HCT116 (cell line): ENCODE measurements at places on chromosomes 16 and 17.

DNA sequence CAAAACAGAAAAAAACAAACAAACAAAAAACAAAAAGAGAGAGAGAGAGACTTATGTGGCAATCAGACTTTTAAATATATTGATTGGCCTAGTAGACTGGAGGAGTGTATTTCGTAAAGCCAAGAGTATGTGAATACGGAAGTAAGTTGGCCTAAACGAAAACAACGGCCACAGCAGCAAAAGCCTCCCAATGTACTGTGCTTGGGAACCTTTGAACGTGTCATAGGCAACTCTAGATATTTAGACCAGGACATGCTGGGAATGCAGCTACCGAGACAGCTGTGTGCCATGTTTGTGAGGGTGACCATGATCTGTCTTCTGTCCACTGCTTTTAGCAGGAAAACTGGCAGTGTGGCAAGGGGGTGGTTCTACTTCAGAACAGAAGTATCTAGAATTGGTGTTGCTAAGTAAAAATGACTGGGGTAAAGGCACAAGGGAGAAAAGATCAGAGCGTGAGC lies 7.4 kb downstream of the MAF start:
- DNase-seq = no peak

DNA sequence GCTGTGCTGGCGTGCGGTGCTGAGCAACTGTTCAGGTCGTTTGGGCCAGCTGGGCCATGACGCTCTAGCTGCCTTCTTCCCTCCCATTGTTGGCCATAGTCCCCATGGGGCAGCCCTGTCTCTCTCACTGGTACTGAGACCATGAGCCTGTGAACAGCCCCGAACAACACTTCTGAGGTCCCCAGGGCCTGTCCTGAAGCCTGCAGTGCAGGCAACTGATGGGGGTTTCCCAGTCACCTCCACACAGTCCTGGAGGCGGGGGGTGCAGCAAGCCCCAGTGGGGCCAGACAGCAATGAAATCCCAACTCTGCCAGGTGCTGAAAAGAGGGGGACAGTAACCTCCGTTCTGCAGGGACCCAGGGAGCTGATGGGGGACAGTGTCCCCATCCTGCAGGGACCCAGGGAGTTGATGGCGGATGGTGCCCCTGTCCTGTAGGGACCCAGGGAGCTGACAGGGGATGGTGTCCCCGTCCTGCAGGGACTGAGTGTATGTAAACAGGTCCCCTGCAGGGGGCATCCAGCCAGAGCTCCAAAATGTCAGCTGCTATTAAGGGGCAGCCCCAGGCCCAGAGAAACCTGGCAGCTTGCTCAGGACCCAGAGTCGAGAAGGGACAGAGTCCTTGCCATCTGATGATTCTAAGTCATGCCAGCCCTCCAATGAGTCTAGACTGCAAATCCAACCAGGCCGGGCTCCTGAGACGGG lies 30.4 kb downstream of the ENGASE start:
- DNase-seq = no peak

DNA sequence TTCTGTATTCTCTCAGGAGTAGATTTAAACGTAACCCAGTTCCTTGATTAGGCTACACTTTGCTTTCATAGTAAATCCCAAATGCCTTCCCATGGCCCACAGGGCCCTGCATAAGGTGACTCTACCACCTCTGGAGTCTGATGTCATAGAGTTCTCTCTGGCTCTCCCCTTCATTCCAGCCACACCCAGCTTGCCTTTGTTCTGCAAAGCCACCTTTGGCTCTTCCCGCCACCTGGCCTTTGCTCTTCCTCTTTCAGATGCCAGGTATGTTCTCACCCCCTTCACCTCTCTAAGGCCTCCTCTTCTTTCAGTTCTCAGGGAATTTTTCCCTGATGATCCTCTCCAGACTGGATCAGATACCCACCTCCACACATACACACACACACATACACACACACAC lies 141.3 kb upstream of the HSBP1 start:
- DNase-seq = no peak

DNA sequence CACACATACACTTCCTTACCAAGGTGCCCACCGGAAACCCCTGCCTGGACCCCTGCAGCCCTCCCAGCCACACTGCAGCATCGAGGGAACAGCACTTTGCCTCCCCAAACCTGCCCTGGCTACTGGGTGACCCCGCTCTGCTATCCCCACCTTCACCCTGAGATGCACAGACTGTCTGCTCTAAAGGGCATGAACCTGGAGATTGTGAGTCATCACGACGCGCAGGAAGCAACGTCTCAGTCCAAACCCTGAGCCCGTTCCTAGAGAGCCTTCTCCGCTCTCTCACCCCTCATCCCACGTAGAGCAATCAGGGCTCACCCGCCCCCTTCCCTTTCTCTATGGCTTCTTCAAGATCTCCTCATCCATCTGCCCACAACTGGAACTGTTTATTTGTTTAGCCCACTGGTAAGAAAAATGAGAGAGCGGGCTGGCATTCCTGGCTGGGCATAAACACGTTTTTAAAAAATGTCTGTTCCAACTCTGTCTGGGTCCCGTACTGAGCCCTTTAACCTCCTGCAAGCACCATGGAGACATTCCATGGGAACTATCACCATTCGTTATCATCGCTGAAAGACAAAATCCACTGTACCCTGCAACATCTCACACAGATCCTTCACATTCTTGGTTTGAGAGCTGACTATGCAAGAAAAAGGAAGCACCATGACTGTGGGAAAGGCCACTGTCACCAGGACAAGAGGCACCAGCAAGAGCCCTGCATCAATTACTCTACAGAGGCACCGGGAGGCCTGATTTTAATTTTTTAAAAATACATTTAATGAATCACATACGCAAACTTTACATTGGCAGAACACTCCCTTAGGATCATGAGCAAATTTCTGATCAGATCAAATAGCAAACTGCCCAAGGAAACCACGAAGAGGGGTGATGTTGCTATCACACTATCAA lies 28.2 kb downstream of the ZFHX3 start:
- peak; percentile 45 for DNase-seq

GRCh38 chr17:41486316-41486715 lies 3.4 kb downstream of the KRT36 start:
- DNase-seq = no peak

DNA sequence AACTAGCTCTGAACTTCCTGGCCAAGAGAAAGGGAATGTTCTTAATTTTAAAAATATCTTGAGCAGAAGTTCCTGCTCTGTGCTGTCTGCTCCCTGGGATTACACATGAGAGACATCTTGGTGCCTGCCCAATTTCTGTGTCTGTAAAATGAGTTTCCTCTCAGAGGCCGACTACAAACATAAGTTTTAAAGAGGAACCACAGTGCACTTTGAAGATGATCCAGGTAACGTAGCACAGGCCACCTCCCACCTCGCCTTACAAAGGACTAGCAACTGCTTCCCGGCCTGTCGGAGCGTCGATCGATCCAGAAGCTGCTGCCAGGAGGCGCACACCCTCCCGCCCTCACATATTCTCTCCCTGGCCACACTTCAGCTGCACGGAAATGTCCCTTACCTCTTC lies 55.0 kb upstream of the ATP2A3 start:
- DNase-seq = no peak

DNA sequence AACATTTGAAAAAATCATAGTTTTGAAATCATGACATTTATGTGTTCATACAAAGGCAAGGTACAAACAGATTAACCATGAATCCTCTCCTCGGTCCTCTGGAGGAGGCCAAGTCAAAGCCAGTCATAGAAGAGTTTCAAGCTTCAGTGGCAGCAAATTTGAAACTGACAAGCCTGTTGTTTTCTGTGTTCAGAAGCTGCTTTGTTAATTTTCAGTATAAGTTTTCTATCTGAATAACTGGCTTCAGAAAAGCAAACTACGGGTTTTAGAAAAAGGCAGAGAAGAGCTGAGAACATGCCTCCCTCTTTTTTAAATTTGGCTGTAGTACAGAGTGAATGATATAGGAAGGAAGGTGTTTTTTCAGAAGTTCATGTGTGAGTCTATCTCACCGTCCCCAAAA lies 79.6 kb upstream of the CLEC18B start:
- DNase-seq = no peak

GRCh38 chr16:75576384-75576811 lies 10.2 kb downstream of the GABARAPL2 start:
- no peak for DNase-seq

DNA sequence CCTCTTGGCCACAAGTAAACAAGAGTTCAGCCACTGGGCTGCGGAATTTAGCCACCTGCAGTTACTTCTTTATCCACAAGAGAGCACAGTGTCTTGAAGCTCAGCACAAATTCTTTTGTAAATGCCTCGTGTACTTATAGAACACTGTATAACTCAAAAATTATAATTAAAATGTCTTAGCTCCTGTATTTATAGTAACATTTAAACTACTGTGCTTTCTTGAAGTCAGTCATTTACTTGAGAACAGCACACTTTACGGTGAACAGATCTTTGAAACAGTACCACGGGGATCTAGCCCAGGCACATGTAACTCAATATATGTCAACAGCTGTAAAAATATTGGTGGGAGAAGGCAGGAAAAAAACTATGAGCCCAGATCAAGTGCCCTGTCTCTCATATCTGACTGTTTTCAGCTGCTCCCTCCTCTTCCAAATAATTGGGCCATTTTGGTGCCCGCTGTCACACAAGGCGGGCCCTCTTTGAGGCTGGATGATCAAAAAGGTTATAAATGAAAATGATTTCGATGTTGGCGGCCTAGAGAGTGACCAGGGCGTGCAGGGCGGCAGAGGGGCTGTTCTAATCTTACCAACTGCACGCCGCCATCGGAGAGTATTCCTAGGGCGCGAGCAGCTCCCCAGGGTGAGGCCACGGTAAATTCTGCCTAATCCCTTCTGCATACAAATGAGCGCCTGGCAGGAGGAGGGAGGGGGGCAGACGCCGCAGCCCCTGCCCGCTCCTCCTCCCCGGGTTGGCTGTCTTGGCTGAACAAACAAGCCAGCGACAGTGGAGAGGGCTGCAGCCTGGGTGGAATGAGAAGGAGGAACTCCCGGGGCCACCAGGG lies 183.2 kb downstream of the C16orf78 start:
- DNase-seq = peak; percentile 4

DNA sequence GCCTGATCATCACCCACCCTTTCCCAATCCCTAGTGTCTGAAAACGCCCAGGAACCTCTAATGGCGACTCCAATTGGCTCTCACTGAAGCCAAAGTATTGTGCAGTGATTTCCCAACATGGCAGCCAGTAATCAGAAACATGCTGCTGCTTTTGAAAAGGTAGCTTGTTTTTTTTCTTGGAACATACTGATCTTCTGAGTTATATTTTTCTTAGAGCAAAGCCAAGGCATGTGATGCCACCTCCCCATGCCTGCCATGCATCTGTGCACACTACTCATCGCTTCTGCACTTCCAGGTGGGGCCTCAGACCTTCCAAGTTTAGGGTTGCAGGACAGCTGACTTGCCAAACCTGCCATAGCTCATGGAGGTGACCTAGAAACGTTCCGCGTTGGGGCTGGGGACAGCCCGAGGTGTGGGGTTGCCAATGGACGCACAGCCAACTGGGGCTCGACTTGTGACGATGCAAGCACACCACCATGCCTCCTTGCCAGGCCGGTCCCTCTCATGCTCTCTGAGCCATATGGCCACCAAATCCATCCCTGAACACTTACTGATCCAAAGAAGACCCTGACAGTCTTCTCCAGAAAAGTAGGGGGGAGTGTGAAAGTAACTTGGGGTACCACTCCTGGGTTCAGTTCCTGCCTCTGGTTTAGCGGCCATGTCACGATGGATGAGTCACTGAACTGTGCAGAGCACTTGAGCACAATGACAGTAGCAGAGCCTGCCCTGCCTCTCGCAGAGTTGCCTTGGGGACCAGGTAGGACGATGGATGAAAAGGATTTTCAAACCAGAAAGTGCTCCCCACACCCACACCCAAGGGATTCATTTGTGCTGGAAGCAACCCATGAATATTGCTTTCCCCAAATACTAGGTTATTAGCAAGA lies 155.7 kb downstream of the CCDC182 start:
- no peak for DNase-seq

- no peak for DNase-seq
Observed at GRCh38 chr17:47214931-47215330, 5.8 kb downstream of the MYL4 start.

- no peak for DNase-seq
Observed at GRCh38 chr17:42979511-42980273, at the start of gene PTGES3L. PTGES3L (minus strand) TSS chr17:42980080; CDS start chr17:42980053, 27 bp downstream.

DNA sequence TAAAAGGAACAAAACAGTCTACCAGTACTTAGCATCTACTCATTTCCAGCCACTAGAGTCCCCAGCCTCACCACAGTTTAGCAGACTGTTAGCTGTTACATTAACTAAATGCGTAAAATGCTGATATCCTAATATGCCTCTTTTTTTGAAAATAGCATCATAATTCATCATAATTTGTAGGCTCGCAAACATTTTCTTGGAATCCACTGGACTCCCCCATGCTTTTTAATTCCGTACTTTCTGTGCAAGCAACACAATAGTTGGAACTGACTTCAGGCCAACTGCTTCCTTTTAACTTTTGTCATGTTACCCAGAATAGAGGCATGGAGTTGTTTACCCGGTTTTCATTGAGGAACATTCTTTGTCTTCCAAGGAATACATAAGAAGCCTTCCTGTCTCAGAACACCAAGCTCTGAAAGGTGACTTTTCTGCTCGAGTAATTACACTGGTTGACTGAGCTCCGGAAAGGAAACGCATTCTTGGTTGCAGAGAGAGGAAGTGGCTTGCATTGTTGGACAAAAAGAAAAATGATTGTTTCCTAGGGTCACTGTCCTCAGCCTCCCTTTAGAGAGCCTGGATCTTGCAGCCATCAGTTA lies 30.9 kb upstream of the SEC14L1 start:
- DNase-seq = no peak

GRCh38 chr16:2776500-2777139 lies 460 bp downstream of the ELOB start:
- DNase-seq = no peak

DNA sequence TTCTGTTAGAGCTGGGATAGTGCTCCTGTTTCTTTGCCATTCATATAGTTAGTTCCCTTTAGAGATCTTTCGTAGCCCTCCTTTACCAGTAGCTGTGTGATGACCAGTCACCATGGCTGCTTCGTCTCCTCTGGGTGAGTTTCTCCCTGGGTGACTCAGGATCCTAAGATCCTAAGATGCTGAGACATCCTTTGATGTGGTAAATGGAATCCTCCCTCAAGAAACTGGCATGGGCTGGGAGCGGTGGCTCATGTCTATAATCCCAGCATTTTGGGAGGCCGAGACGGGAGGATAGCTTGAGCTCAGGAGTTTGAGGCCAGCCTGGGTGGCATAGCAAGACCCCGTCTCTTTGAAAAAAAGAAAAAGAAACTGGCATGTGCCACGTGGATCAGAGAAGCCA lies 5.9 kb downstream of the PHAF1 start:
- peak; percentile 85 for DNase-seq

GRCh38 chr17:1783271-1783670 lies 21.4 kb downstream of the SERPINF1 start:
- no peak for DNase-seq

- DNase-seq = no peak
Observed at GRCh38 chr16:1416521-1416941, 2.0 kb upstream of the UNKL start.

GRCh38 chr17:7836596-7837407 lies 2.8 kb downstream of the KDM6B start:
- peak; percentile 96 for DNase-seq
